ENCODE measurements at places on chromosomes 16 and 17. TPM values are rescaled to one million over a fixed set of nuclear protein-coding genes. Genes with fewer than 3 reads are reported as not detected.
A peak's percentile ranks its signal among the peaks of the same experiment; 100 is the strongest.

SNAI3 gene
- total RNA-seq, result 0.27 TPM

GRCh38 chr17:69066482-69066881 is 5.8 kb upstream of the ABCA9 start:
- H3K4me1 ChIP-seq, result no peaks in the 10 kb centered on the region
- no peak overlapping the region for H3K27ac ChIP-seq
- no peak overlapping the region for H3K4me3 ChIP-seq
- H3K27me3 ChIP-seq, result no peaks in the 10 kb centered on the region
- no peaks in the 10 kb centered on the region for H3K36me3 ChIP-seq

DNA sequence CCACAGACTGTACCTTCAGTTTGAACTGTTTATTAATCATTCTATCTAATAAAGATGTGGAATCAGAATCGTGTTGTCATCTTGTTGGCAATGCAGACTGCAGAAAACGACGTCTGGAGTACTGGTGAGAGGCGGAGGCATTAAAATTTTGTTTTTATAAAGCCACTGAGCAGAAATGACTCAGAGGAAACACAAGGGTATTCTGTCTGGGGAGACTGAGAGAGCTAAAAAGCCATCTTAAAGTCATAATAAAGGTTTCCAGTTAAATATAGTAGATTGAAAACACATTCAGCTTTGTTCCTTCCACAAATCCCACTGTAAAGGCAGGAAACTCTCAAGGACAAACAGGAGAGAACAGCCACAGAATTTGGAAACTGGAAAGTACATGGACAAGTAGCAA is 74.2 kb downstream of the CPPED1 start:
- no peaks in the 10 kb centered on the region for H3K36me3 ChIP-seq
- H3K27me3 ChIP-seq, result no peaks in the 10 kb centered on the region
- DNase-seq, result no peak
- H3K4me3 ChIP-seq, result no peak overlapping the region

- no peak overlapping the region for H3K27ac ChIP-seq
- H3K27me3 ChIP-seq, result no peaks in the 10 kb centered on the region
- H3K4me1 ChIP-seq, result no peaks in the 10 kb centered on the region
These were observed 352.9 kb downstream of the SNX29 start for GRCh38 chr16:12329246-12329995.

- H3K4me3 ChIP-seq, result no peak overlapping the region
- H3K27me3 ChIP-seq, result no peaks in the 10 kb centered on the region
- peaks cover 13% of the 10 kb centered on the region for H3K36me3 ChIP-seq
- DNase-seq, result no peak
- H3K4me1 ChIP-seq, result no peaks in the 10 kb centered on the region
- H3K27ac ChIP-seq, result no peak overlapping the region
These were observed 7.6 kb downstream of the IFT20 start for GRCh38 chr17:28327709-28328108.

PRR15L gene
- not detected for total RNA-seq

GRCh38 chr16:12429756-12430155 is 373.9 kb downstream of the CPPED1 start:
- H3K4me1 ChIP-seq, result no peaks in the 10 kb centered on the region
- H3K27me3 ChIP-seq, result no peaks in the 10 kb centered on the region
- DNase-seq, result no peak
- no peak overlapping the region for H3K4me3 ChIP-seq

- H3K27ac ChIP-seq, result no peak overlapping the region
- H3K36me3 ChIP-seq, result no peaks in the 10 kb centered on the region
- DNase-seq, result no peak
- no peaks in the 10 kb centered on the region for H3K4me1 ChIP-seq
- H3K27me3 ChIP-seq, result no peaks in the 10 kb centered on the region
These were observed 157.9 kb downstream of the RPTOR start for GRCh38 chr17:80702315-80703141.

- no peak for DNase-seq
- H3K27me3 ChIP-seq, result no peaks in the 10 kb centered on the region
- no peaks in the 10 kb centered on the region for H3K36me3 ChIP-seq
- H3K27ac ChIP-seq, result no peak overlapping the region
These were observed 485.4 kb downstream of the KCNJ2 start for GRCh38 chr17:70654706-70655105.

TBC1D3E gene
- total RNA-seq, result not detected

RAC3 gene
- total RNA-seq, result not detected

DNA sequence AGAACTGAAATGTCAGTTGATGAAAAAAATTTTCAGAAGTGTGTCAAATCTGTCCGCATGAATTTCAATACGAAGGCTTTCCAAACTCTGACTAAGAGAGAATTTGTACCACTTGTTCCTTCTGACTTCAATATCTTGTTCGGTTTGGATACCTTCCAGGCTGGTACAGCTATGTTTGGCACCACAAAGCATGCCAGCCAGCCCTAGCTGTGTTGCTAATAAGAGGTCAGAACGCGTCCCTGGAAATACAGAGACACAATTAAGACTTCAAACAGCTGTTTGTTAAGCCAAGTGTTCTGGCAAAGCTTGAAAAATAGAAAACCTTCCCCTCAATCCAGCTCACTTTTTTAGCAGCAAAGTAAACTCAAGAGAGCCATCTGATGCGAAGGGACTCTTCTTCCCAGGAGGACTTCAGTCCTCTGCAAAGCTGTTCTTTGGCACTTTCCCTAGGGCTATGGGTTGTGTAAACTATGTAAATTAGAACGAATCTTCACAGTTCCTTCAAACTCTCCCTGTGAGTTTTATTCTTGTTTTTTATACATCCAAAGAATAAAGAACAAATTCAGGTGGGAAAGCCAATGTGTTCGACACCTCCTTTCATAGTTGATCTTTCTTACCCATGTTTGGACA is 35.1 kb downstream of the GRB2 start:
- peak overlapping the region; percentile 63 for H3K27ac ChIP-seq
- no peaks in the 10 kb centered on the region for H3K27me3 ChIP-seq
- peak overlapping the region; percentile 30 for H3K4me3 ChIP-seq
- peaks cover 31% of the 10 kb centered on the region for H3K4me1 ChIP-seq
- DNase-seq, result peak; percentile 33
- no peaks in the 10 kb centered on the region for H3K36me3 ChIP-seq

VMO1 gene
- total RNA-seq, result 5.9 TPM

DNA sequence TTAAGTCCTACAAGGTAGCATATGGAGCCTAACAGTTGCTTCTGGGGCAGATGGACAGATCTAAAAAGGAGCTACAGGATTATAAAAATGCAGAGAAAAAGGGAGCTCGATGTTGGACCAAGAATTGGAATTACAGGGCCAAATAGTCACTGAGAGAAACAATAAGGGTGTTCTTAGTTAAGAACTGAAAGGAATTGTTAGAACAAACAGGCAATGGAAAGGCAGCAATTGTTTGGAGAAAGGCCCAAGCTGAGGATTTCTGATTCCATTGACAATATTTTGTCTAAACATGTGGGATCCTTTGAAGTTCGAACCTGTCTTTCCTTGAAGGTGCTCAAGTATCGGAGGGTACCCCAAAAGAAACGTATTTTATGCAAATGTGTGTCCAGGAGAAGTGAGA is 513.6 kb upstream of the CDH8 start:
- no peak overlapping the region for H3K4me3 ChIP-seq
- H3K4me1 ChIP-seq, result no peaks in the 10 kb centered on the region
- H3K36me3 ChIP-seq, result no peaks in the 10 kb centered on the region
- no peak overlapping the region for H3K27ac ChIP-seq

Data from thoracic aorta (tissue), 2 donors.